ENCODE measurements at places on chromosomes 2 and 18. TPM values are rescaled to one million over a fixed set of nuclear protein-coding genes. Genes with fewer than 3 reads are reported as not detected.

Gene NOSTRIN
- total RNA-seq = 12.8 TPM

Gene ACOXL
- not detected for total RNA-seq

DNA sequence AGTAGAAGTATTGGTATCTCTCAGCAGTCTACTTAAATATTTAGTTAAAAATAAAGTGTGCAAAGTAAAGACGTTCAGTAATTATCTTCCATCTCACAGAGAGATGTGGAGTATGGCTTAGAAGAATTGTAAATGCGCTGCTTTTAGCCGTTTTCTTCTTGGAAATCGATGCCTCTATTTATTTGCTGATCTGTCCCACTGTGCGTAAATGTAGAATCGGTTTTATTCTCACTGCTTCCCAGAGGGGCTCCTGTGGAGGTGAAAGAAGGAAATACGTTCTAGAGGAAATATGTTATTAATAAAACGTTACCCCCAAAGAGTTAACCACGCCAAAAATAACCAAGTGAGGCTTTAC, 1.9 kb downstream of the NPAS2 start:
- no peak for DNase-seq

- DNase-seq = no peak
Observed at GRCh38 chr2:64760128-64760527, 106.4 kb upstream of the SERTAD2 start.

DNA sequence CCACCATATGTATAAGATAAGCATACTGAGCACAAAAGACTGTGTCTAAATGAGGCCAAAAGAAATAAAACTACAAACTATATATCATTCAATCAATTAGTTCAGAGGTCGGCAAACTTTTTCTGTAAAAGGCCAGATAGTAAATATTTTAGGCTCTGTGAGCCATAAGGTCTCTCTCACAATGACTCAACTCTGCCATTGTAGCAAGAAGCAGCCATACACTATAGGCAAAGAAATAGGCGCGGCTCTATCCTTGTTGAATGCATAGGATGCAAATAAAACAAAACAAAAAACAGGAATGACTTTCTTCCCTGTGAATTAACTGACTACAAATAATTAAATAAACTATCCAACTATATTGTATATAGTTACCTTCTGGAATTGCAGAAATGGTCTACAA, 8.6 kb upstream of the CCDC88A start:
- DNase-seq = no peak

DNA sequence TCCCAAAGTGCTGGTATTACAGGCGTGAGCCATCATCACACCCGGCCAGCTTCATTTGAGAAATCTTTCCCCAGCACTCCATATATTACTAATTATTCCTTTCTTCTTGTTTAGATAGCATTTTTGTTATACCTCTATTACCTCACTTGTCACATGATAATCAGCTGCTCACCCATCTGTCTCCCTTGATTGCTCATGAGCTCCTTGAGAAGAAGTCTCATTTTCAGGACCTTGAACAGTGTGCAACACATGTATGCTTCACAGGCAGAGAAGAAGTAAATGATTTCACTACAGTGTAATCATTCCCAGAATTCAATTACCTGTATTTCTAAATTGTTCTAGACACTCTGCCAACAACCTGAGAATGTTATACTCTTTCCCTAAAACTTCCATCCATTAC, 6.2 kb downstream of the PAIP2B start:
- DNase-seq = no peak

DNA sequence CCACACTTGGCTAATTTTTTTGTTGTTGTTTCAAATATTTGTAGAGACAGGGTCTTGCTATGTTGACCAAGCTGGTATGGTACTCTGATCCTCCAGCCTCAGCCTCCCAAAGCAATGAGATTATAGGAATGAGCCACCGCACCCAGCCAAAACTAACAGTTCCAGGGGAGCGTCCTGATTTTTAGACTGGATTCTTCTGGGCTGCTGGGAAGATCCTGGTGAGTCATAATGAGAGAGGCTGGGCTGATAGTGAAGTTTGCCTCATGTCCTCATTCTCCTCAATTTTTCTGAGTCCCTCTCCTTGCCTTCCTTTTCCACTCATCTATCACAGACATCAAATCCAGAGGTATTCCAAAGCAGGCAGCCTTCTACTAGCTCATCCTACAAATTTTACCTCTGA, 81.3 kb downstream of the VSNL1 start:
- no peak for DNase-seq

GRCh38 chr2:23793476-23793875, 133.4 kb downstream of the ATAD2B start:
- DNase-seq = no peak
